Aorta (tissue), 5 donors: ENCODE measurements at places on chromosomes 6 and 20. TPM values are rescaled to one million over a fixed set of nuclear protein-coding genes. Genes with fewer than 3 reads are reported as not detected.

FHL5 gene
- total RNA-seq: 413 TPM

HLA-DRB5 gene
- 127 TPM for total RNA-seq

BPIFA1 gene
- not detected for total RNA-seq

PNRC1 gene
- total RNA-seq: 342 TPM

APCDD1L gene
- total RNA-seq: 1.7 TPM

LPIN3 gene
- total RNA-seq: 21.4 TPM

RAB44 gene
- total RNA-seq: 0.29 TPM

LGSN gene
- not detected for total RNA-seq

ZC2HC1B gene
- not detected for total RNA-seq

EEF1A1 gene
- 7,659 TPM for total RNA-seq

GPR6 gene
- total RNA-seq: not detected

BEND6 gene
- total RNA-seq: 3.1 TPM

RNF217 gene
- 79.5 TPM for total RNA-seq

SLC17A1 gene
- total RNA-seq: not detected

BPIFB1 gene
- not detected for total RNA-seq

CD93 gene
- 160 TPM for total RNA-seq

TGM3 gene
- total RNA-seq: not detected

TSBP1 gene
- not detected for total RNA-seq

PTK7 gene
- total RNA-seq: 9.6 TPM

RBBP8NL gene
- not detected for total RNA-seq

NKAPL gene
- 3.2 TPM for total RNA-seq

FKBP1C gene
- total RNA-seq: 1.6 TPM

SLX4IP gene
- total RNA-seq: 5.6 TPM

NRN1 gene
- total RNA-seq: 35.9 TPM

TMC2 gene
- total RNA-seq: not detected

MRAP2 gene
- total RNA-seq: 74.4 TPM

GRM1 gene
- total RNA-seq: not detected

ARMH2 gene
- not detected for total RNA-seq

DACT2 gene
- total RNA-seq: 0.48 TPM

RRAGD gene
- total RNA-seq: 16.2 TPM

NELFE gene
- 55.5 TPM for total RNA-seq

GNRH2 gene
- 0.49 TPM for total RNA-seq

PROKR2 gene
- not detected for total RNA-seq

NKAIN4 gene
- total RNA-seq: not detected

EYA4 gene
- total RNA-seq: 4.4 TPM

NOL4L gene
- total RNA-seq: 29.5 TPM

TCF21 gene
- total RNA-seq: 0.63 TPM

PGC gene
- 0.65 TPM for total RNA-seq

TREM1 gene
- 6.2 TPM for total RNA-seq

SNAI1 gene
- 44.7 TPM for total RNA-seq

THBD gene
- 54.0 TPM for total RNA-seq

TREML1 gene
- 1.7 TPM for total RNA-seq

FILIP1 gene
- 34.4 TPM for total RNA-seq

LINC00237 gene
- not detected for total RNA-seq
